Left ventricle myocardium superior (tissue), 1 donor: ENCODE measurements at places on chromosomes 4 and X.
A peak's percentile ranks its signal among the peaks of the same experiment; 100 is the strongest.

DNA sequence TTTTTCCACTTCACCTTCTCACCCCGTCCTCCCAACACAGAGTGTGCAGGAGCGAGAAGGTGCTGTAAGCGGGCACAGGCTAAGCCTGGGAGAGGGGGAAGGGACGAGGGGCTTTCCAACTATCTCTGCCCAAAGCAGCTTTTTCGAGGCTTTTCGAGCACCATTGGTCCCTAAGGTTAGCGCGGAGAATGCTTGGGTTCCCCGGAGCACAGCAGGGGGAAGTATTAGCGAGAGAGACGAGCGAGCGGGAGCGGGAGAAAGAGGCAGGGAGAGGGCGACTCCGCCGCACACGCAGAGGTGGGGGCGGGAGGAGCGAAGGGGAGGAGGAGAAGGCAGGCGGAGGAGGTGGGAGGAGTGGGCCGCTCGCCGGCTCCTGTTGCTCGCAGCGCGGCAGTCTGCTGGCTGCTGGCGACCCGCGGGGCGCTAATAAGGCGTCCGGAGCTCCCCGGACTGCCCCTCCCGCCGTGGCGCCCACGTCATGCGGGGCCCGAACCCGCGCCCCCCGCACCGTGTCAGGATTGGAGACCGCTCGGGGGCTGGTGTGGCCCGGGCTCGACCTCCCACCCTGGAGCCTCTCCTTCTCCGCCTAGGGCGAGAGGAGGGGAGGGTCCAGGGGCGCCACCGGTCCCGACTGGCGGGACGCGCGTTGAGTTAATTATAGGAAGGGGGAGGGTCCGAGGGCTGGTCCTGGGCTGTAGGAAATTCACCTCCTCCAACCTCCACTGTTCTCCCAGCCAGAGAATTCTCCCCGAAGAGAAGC lies at the start of gene ADAMTS3:
Gene ADAMTS3 (minus strand): TSS at position 263 of the 760 bp plus-strand sequence. CDS start 459 bp downstream, outside the sequence.
- peak; percentile 77 for DNase-seq

DNA sequence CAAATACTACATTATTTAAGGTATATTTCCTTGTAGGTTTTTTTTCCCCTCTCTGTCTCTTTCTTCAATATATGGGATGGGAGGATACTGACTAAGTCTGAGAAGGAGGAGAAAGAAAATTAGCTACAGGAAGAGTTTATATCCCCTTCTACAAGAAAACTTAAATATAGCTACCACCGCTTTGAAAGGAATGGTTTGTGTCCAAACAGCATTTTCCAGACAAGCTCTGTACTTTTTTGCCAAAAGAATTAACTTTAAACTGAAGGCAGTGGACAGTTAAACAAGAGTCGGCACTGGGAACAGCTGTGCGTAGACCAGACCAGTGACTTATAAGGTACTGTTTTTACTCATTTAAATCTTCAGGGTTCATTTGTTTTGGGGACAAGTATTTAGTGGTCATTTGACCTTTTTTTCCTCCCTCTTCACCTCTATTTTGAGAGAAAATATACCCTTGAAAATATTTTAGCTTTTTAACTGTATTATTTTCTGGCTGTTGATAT lies 303.7 kb downstream of the ARHGAP24 start:
- DNase-seq = no peak

GRCh38 chr4:128468123-128468989 lies 180.7 kb upstream of the PGRMC2 start:
- no peak for DNase-seq

- no peak for DNase-seq
These were observed 17.5 kb downstream of the MTMR8 start for GRCh38 chrX:64377753-64378152.

- no peak for DNase-seq
These were observed 76.0 kb upstream of the FAM47B start for GRCh38 chrX:34866646-34867045.

DNA sequence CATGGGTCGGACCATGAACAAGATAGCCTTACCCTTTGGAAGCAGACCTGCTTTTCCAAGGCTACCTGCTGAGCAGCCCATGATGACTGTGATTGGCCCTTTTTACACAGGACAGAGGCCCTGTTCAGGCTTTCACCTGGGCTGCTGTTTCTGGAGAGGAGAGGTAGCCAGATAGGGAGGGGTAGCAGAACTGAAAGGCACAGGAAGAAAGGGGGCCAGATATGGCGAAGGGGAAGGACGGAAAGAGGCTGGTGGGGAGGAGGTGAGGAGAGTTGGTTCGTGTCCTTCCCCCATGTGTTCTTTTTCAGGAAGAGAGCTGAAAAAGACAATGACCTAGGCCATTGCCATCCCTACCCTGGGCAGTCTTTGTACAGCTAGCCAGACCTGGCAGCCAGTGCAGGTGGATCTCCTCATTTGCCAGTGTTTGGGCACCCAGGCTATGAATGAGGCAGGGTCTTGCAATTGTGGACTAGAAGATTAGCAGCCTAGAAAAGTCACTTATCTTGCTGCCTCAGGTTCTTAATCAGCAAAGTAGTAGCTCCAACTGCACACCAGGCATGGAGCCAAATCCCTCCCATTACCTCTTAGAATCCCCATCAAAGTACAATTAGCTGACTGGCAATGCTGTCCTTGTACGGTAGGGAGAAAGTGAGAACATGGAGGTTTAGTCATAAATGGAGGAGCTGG lies 139.6 kb downstream of the AMMECR1 start:
- no peak for DNase-seq

GRCh38 chr4:17058536-17058915 lies 160.1 kb upstream of the LDB2 start:
- peak; percentile 34 for DNase-seq

- no peak for DNase-seq
These were observed 13.8 kb upstream of the ADAMTS3 start for GRCh38 chr4:72582853-72583252.

DNA sequence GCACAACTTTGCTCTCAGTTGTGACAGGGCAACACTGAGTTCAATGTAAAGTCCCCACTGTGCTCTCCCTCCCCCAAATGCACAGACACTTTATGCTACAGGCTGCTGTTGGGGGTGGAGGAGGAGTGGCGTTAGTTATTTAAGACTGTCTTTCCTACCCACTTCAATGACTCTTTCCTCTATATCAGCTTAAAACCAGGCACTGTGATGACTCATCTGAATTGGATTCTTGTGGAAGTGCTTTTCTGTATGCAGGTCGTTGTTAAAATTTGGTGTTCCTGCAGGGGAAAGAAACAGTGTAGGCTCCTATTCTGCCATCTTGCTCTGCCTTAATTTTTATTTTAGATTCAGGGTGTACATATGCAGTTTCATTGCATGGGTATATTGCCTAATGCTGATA lies 1157.2 kb upstream of the ADGRL3 start:
- no peak for DNase-seq

DNA sequence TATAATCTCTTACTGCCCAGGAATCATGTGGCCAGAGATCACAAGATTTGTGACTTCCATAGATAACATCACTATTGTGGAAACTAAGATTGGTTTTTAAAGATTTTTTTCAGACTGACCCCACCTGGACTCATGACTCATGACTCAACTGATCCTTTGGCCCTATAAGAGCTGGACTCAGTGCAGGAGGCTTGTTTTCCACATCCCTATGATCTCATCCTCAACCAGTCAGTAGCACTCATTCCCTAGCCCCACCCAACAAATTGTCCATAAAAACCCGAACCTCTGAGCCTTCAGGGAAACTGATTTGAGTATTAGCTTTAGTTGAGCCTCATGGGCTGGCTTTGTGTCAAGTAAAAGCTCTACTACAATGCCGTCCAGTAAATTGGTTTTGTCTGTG lies 7.9 kb upstream of the NOCT start:
- DNase-seq = no peak

DNA sequence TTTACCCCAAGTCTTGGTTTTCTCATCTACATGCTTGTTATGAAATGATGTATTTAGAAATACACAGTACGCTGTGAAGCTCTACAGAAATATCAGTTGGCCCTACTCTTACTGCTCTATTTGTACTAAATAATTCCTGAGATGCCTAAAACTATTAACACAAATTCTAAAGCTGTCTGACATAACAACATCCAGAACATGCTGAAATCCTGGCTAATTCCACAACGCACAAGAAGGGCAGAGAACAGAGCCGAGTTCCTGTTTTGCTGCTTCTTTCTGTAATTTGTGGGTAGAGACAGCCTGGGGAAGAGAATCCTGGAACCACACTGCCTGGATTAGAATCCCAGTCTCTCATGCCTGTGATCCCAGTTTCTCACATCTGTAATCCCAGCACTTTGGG lies 59.0 kb downstream of the ZNF827 start:
- no peak for DNase-seq

DNA sequence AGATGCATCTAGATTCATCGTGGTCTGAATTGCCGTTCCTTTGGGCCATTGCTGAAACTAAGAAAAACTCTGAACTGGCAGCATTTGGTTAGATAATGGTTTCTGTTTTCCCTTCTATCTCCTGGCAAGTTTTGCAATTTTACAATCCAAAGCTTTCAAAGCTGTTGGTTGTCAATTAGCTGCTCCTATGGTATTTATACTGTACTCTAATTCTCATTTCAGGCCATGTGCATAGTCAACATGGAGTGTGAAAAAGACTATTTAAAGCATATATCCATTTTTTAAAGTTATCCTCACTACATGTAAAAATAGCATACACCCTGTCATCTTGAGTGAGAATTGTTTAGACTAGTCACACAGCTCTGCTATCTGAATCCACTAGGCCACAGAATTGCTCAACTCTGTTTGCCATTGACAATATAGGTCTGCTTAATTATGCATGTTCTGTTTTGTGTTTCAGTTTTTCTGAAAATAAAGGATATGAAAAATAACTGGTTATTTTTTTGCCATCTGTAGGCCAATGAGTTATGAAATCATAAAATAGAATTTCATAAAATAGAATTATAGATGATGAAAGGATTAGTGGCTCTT lies 27.7 kb upstream of the TEC start:
- DNase-seq = no peak

- no peak for DNase-seq
These were observed 30.2 kb downstream of the SMIM14 start for GRCh38 chr4:39608451-39608850.

DNA sequence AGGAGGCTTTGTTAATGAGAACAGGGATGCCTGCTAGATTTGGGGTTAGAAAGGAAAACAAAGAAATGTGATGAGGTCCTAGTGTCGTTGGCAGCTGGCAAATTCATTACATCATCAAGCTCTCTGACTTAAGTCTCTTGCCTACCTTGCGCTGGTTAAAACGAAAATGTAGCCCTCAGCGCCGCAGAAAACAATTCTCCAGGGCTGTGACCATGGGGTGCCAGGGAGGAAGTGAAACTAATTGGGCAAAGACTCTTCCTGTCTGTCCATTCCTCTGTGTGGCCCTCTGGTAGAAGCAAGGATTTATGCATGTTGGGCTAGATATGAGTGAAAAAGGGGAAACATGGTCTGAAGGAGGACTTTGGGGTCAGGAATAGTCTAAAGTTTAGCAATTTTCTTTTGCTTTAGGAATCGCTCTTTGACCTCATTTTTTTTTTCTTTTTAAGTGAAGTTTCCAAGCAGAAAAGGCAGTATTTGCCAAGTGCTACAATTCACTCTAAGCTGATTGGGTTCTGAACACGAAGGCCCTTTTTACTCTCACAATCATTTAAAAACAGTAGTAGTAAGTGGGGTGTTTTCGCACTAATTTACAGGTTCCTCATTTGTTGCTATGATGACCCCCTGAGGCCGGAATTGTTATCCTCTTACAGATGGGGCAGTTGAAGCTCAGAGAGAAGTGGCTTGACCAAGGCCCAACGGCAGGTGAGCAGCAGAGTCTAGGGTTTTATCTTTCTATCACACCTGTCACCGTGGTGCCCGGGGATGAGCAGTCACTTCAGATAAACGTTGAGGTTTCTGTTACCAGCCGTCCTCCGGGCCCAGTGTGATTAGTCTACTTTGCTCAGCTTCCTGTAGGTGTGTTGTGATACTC lies 27.3 kb upstream of the CHRNA9 start:
- DNase-seq = no peak

DNA sequence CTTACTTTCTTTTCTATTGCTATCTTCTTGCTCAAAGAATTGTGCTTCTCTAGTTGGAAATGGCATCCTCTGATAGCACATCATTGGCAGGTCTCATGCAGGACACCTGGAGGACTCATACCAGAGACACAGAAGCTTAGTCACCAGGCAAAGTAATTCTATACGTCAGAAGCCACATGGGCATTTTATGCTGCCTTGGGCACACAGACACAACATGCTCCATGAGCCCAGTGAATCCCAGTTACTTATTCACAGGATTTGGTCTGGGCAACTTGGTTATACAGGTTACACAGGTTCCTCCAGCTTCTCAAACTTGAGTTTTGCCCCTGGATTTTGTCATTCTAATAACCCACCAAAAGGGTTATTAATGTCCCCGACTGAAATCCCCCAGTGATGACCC lies 7.1 kb downstream of the RASSF6 start:
- no peak for DNase-seq

- no peak for DNase-seq
These were observed 49.1 kb downstream of the MID1 start for GRCh38 chrX:10571260-10571659.

DNA sequence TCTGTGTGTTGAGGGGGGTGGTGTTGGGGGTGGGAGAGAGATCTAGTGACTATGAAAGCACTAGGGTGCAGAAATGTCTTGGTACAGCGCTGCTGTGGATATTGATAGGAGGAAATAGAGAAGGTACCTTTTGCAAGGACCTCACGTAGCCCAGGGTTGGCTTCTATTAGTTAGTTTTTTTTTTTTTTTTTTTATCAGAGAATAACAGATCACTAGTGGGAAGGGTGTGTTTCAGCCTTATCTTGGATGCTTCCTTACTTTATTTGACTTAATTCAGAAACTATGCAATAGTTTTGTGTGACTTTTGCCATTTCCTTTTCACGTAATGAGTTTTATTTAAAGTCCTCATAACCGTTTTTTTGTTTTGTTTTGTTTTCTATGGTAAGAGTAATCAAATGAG lies 16.4 kb upstream of the PGRMC2 start:
- no peak for DNase-seq

DNA sequence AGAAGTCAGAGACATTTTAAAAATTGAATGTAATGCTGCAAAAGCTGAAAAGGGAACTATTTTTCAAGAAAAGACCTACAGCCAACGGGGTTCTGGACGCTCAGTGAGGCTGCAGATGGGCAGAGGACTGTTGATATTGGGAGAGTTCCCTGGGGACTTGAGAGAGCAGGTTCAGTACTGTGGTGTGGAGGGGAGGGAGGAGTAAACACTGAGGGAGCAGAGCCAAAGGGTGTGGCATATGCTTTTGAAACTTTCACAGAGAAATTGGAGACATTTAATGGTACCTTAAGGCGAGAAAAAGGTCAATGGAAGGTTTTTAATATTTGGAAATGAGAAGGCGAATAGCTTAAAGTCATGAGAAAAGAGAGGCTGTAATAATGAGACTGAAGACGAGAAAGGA lies 62.2 kb upstream of the GPM6A start:
- no peak for DNase-seq

DNA sequence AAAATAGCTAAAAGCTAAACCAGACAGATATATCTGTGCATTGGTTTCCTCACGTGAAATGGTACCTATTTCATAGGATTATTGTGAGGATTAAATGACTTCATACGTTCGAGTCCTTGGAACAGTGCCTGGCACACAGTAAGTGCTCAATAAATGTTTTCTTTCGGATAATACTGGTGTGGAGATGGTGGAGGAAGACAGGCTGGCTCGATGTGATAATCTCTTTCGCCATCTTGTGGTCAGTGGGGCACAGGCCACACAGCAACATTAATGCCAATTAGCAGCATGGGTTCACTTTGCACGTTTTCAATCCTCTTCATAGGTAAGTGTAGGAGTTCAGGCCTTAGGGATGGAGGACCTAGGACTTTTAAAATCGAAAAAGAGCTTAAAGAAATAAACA lies 9.3 kb downstream of the PAGE4 start:
- DNase-seq = no peak
